ENCODE measurements at places on chromosomes 5 and 9.

GRCh38 chr9:105023788-105024187, 95.8 kb upstream of the ABCA1 start:
- DNase-seq, result no peak

- DNase-seq, result no peak
Measured at GRCh38 chr5:2611659-2612058, 139.8 kb downstream of the IRX2 start.

DNA sequence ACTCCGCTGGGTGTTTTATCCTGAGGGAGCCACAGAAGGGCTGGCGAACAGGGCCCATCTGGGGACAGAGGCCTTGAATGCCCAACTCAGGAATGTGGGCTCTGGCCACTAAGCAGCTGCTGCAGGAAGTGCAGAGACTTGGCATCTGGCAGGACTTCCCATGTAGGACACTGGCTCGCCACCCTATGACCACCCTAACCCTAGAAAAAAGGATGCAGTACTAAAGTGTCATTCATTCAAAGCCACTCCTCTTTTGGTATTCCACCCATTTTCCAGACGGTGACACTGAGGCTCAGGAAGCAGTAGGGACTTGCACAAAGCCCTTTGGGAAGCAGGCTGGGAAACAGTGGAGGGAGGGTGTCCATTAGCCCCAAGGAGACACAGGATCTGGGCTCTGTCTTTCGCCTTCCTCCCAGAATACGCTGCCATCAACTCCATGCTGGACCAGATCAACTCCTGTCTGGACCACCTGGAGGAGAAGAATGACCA, 3.0 kb downstream of the BBLN start:
- no peak for DNase-seq

DNA sequence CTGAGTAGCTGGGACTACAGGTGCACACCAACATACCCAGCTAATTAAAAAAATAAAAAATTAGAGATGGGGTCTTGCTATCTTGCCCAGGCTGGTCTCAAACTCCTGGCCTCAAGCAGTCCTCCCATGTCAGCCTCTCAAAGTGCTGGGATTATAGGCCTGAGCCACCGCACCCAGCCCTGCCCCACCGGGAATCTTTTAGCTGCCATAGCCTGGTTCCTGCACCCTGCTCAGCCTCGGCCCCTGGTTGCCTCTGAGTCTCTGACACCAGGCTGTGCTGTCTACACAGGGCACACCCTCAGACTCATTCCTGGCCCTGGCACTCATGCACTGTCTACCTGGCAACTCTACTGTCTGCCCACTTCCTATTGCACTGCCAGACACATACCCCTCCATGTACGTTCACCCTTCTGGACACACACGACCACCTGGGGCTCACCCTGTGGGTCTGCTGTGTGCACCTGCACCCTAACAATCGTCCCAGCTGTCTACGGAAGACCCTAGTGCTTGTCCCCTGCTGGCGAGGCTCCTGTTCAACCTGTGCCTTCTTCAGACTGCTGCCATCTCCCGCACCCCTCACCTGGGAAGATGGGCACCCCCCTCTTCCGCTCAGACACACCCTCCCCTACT, 1.4 kb downstream of the PROP1 start:
- no peak for DNase-seq

- DNase-seq, result no peak
Measured at GRCh38 chr5:115366223-115366622, 69.8 kb upstream of the CCDC112 start.

- DNase-seq, result no peak
Measured at GRCh38 chr5:146788898-146789297, 89.7 kb downstream of the PPP2R2B start.

DNA sequence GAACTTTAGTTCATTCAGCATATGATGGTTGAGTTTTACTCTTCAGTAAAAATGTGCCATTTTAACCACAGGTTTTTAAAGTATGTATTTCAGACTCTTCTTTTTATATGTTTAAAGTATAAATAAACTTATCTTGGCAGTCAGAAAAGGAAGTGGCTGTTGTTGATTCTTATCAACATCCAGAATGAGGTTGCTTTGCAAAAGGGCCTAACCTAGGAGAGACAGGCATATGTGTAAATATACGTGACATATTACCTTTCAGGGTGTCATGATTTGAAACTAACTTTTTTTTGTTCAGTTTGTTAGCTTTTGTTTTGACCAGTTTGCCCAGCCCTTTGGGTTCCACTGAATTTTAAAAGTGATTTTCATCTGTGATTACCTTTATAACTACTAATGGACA, 7.4 kb downstream of the SMARCA2 start:
- peak; percentile 29 for DNase-seq

- no peak for DNase-seq
Measured at GRCh38 chr5:140875085-140876065, at the start of gene PCDHA12. Gene PCDHA12 (plus strand): TSS chr5:140875308. CDS start chr5:140875473, 165 bp downstream.

DNA sequence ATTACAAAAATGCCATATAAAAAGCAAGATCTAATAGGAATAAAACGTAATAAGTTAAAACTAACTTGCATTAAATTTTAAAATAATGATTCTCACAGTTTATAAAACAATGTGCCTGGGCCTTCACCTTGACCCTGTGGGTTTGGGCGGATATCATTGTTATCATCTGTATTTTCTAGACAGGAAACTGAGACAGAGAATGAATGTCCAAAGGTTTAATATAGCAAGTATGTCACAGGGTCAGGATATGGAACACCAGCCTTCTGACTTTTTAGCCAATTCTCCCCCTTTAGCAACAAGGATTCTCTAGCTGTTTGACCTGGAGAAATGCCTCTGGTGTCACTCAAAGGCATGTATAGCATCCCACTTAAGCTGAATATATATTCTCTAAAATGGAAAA, 67.2 kb downstream of the ITGA1 start:
- no peak for DNase-seq

Data from activated CD8-positive, alpha-beta T cell treated with anti-CD3 and anti-CD28 coated beads, Interleukin-2, amount 10 ng/mL, durations not matched to agents 7 days and 5 days (primary cell).